Activated CD8-positive, alpha-beta T cell treated with anti-CD3 and anti-CD28 coated beads, Interleukin-2, amount 10 ng/mL, durations not matched to agents 7 days and 5 days (primary cell): ENCODE measurements at places on chromosomes 4 and X. TPM values are rescaled to one million over a fixed set of nuclear protein-coding genes. Genes with fewer than 3 reads are reported as not detected.

- H3K4me1 ChIP-seq = no peaks in the 10 kb centered on the region
- no peaks in the 10 kb centered on the region for H3K36me3 ChIP-seq
- no peak overlapping the region for H3K4me3 ChIP-seq
- no peak overlapping the region for H3K27ac ChIP-seq
Observed at GRCh38 chr4:124234771-124235170, 477.8 kb downstream of the ANKRD50 start.

GRCh38 chr4:117515921-117516320, 430.5 kb upstream of the TRAM1L1 start:
- H3K4me1 ChIP-seq = no peaks in the 10 kb centered on the region
- DNase-seq = no peak
- no peak overlapping the region for H3K27ac ChIP-seq
- no peaks in the 10 kb centered on the region for H3K36me3 ChIP-seq
- H3K4me3 ChIP-seq = no peak overlapping the region
- no peaks in the 10 kb centered on the region for H3K27me3 ChIP-seq

DNA sequence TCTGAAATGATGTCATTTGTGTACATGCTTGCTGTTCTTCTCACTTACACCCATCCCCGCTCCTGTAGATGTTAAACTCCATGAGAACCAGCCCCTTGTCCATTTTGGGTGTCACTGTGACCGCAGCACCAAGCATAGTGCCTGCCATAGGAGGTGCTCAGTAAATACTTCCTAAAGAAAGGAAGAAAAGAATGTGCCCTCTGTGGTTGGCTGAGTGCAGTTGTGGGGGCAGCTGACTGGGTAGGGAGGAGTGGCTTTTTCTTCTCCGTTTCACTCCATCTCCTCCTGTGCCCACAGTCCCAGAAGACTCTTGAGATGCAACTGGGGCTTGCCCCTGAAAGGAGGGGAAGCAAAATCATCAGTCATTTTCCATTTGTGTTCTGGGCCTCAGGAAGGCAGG, 25.5 kb downstream of the PHEX start:
- no peak overlapping the region for H3K27ac ChIP-seq
- H3K4me3 ChIP-seq = no peak overlapping the region
- H3K27me3 ChIP-seq = no peaks in the 10 kb centered on the region
- no peaks in the 10 kb centered on the region for H3K36me3 ChIP-seq
- peaks cover 31% of the 10 kb centered on the region for H3K4me1 ChIP-seq

DNA sequence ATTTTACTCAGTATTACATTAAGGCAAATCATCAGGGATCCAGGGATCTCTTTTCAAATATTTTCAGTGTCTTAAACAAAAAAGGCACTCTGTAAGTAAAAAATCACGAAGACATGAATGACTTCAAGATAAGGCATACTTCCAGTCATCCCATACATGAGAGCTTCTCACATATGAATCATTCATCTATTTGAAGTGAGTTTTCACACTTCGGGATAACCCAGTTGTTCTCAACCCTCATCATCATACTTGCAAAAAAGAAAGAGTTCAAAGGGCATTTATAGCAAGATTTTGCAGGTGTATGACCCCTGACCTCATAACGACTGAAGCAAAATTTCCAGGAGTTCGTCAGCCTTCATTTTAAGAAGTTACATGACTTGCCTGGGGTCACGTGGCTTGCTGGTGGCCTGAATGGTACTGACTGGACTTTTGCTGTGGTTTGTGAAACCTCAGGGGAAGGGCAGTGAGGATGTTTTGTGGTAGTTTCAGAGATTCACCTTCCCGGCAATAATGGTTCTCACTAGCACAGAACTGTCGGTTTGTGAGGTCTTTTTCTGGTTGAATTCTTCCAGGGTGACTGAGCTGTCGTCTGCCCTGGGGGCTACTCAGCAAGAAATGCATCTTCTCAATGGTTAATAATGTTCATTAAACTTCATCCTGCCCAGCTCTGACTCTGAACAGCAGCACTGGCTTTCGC, 115.8 kb upstream of the SHISA3 start:
- DNase-seq = no peak
- H3K4me3 ChIP-seq = no peak overlapping the region
- H3K27me3 ChIP-seq = peaks cover 3% of the 10 kb centered on the region
- no peak overlapping the region for H3K27ac ChIP-seq

GRCh38 chrX:16807548-16807947, 21.3 kb downstream of the TXLNG start:
- peaks cover 12% of the 10 kb centered on the region for H3K4me1 ChIP-seq
- H3K27me3 ChIP-seq = no peaks in the 10 kb centered on the region
- no peak overlapping the region for H3K4me3 ChIP-seq
- DNase-seq = no peak
- peaks cover 2% of the 10 kb centered on the region for H3K36me3 ChIP-seq

SMS gene
- total RNA-seq = 91.8 TPM
